Stimulated activated CD8-positive, alpha-beta memory T cell treated with anti-CD3 and anti-CD28 coated beads, Interleukin-4, amount 100 ng/mL, for 1 hour (primary cell): ENCODE measurements at places on chromosomes 5 and 9.

DNA sequence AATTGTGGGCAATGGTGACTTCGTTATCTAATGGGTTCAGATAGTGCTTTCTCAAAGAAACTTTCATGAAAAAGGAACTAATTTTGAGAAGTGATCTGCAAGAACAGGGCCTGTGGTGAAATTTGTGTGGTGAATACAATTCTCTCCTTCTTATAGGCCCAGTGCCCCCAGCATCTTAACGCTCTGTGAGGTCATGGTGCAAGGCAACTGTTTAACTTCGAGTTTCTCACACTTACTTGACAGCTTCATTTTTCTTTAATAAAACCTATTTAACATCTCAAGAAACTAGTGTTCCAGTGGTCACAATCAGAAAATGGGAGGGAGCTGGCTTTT, 69.2 kb downstream of the FAM114A2 start:
- DNase-seq: no peak

DNA sequence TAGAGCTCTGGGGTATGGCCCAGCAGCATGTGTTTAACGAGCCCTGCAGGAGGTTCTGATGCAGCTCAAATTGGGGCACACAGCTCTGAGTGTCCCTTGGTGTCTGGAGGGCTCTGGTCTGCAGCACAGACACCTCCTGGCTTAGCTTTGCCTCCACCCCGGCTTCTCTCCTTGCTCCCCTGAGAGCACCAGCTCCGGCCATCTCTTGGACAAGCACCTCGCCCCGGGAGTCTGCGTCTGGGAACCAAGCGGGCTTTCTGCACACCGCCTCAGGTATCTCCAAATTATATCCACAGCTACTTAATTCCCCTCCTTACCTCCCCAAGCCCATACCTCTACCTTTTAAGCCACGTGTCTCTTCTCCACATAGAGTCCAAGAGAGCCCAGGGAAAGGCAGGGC, 83.7 kb upstream of the IRX4 start:
- DNase-seq: no peak

- DNase-seq: no peak
These were observed 57.4 kb downstream of the SERINC5 start for GRCh38 chr5:80198399-80198798.

GRCh38 chr9:124696101-124696500, 75.0 kb downstream of the NR6A1 start:
- DNase-seq: no peak

GRCh38 chr9:133995012-133995896, 3.1 kb upstream of the VAV2 start:
- no peak for DNase-seq

DNA sequence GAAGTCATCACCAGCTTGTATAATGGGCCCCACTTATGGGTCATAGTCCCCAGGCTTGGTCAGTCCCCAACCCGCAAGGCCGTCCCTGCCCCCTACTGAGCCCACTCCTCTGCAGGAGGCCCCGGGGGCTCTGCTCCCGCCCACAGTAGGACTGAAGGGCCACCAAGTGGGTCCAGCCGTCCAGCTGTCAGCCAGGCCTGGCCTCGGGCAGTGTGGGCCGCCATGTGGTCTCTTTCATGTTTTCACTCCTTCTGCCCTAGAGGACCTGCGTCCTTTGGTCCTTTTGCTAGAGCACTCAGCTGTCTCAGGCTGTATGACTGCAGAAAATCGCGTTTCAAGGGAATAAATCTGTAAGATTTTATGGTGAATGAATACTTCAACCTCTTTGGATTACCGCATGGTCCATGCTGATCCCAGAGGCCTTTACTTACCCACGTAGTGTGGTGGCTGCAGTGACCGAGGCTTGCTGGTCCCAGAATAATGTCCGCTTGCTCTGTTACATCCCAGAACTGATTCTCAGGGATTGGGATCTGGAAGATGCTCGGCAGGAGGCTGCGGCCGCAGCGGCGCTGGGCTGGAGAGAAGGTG, 105.7 kb upstream of the FAM120A start:
- no peak for DNase-seq

- DNase-seq: no peak
These were observed 88.3 kb upstream of the SARDH start for GRCh38 chr9:133826289-133827085.

GRCh38 chr9:117795271-117795670, 91.1 kb downstream of the TLR4 start:
- no peak for DNase-seq

GRCh38 chr5:20536341-20536740, 548.3 kb upstream of the CDH18 start:
- DNase-seq: no peak
